ENCODE measurements at places on chromosomes 5 and 9.

DNA sequence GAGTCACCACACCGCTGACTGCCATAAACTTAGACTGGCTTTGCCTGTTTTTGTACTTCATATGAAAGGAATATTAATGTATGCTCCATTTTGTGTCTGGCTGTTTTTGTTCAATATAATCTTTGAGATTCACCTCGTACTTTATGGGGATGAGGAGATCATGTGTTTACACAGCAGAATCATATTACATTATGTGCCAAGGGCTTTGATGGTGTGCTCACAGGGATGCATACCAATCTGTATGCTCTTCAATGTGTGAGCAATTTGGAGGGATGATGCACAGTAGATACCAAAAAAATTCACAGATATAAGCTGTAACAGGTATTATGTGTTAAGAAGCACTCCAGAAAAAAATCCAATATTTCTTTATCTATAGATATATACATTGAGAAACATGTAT is 113.7 kb downstream of the GABRB2 start:
- no peak for DNase-seq

- no peak for DNase-seq
These were observed 356.8 kb downstream of the ADGRV1 start for GRCh38 chr5:90915393-90915792.

DNA sequence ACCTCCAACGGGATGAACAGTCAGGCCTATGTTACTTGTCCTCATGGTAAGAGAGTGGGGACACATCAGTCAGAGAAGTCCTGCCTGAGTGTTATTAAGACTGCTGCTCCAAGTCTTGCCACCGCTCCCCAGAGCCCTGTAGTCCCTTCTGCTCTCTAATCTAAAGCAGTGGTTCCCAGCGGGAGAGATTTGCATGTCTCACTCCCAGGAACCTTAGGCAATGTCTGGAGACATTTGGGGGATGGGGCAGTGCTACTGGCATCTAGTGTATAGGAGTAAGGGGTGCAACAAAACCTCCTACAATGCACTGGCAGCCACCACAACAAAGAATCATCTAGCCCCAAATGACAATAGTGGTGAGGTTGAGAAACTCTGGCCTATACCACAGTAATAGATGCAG is 2.6 kb upstream of the SVEP1 start:
- DNase-seq: peak; percentile 51

GRCh38 chr9:27665136-27665535 is 91.9 kb upstream of the C9orf72 start:
- DNase-seq: no peak

DNA sequence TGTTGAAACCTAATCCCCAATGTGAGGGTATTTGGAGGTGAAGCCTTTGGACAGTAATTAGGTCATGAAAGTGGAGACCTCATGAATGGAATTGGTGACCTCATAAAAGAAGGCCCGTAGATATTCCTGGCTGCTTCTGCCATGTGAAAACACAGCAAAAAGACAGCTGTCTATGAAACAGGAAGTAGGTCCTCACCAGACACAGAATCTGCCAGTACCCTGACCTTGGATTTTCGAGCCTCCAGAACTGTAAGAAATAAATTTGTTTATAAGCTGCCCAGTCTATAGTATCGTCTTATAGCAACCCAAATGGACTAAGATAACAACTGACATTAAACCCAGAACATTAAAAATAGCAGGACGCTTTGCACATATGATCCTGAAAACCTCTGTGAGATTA is 371.1 kb downstream of the SPOCK1 start:
- no peak for DNase-seq

GRCh38 chr5:159735749-159736660 is 180.3 kb upstream of the ADRA1B start:
- peak; percentile 11 for DNase-seq

DNA sequence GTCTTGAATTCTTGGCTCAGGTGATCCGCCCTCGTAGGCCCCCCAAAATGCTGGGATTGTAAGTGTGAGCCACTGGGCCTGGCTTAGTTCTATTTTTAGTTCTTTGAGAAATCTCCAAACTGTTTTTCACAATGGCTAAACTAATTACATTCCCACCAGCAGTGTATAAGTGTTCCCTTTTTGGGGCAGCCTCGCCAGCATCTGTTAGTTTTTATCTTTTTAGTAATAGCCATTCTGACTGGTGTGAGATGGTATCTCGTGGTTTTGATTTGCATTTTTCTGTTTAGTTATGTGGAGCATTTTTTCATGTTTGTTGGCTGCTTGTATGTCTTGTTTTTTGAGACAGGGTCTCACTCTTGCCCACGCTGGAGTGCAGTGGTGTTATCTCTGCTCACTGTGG is 28.2 kb downstream of the CNOT6 start:
- DNase-seq: peak; percentile 16
